ENCODE measurements at places on chromosomes 1 and 21. TPM values are rescaled to one million over a fixed set of nuclear protein-coding genes. Genes with fewer than 3 reads are reported as not detected.

SYT14 gene
- total RNA-seq, result 0.06 TPM

NR1I3 gene
- not detected for total RNA-seq

ZNF593OS gene
- 0.29 TPM for total RNA-seq

EPS8L3 gene
- 459 TPM for total RNA-seq

GRCh38 chr21:26491663-26492062 is 81.4 kb downstream of the CYYR1 start:
- DNase-seq, result no peak

DNA sequence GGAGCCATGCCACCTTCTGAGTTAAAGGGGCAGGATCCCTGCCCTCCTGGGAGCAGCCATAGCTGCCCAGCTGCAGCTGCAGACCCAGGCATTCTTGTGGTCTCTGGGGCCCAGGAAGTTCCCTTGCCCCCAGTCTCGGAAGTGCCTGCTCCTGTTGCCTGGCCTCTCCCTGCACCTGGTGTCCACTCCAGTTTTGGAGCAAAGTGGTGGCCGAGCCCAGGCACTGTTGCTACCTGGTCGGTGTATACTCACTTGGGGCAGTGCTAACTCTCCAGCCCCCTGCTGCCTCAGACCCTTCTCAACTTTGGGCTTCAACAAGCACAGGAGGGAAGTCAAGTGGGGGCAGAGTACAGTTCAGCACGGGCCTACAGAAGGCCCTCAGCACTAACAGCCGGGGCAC is 352.9 kb upstream of the NCAM2 start:
- no peak for DNase-seq

DNA sequence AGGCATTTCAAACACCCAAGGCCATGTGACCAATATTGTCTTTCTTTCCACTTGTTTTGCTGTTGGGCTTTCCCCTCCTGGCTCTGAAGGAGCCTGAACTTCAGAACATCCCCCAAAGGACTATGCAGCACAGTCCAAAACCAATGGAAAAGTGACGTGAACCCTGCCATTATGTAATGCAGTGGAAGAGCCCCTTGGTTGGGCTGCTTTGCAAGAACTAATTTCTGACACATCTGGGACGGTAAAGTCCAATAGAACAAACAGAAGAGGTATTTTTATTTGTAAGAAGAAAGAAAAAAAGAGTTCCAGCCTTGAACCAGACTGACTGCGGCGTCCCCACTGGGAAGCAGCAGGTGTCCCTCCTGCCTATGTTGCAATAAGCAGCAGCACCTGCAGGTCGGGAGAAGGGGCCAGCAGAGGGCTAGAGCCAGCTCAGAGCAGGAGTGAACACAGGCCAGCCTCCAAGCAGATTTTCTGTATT is 116.7 kb downstream of the CDC7 start:
- DNase-seq, result no peak

DNA sequence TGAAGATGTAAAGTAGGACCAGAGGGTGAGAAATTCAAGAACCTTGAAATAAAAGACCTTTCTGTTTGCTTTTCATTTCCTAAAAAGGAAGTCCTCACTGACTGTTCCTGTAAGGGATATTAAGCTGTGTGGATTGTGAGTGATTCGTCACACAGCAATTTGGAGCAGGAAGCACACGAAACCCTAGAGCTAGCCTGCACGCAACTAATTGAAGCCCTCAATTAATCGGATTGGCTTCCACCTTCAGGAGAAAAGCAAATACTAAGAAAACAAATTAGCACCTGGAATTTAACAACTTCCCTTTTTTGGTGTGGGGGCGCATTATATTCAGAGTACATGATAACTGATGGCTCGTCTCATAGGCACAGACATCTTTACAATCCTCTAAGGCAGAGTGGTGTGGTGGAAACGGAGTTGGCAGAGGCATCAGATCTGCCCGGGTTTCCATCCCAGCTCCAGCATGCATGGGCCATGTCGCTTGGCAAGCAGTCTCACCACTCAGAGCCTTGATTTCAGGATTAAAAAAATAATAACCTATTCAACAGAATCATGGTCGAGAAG is 95.2 kb downstream of the KCNJ15 start:
- DNase-seq, result no peak

- DNase-seq, result no peak
These were observed 15.5 kb downstream of the HSD3B2 start for GRCh38 chr1:119430486-119430885.

- no peak for DNase-seq
These were observed 605.8 kb upstream of the CAMK1G start for GRCh38 chr1:208977638-208978256.

DNA sequence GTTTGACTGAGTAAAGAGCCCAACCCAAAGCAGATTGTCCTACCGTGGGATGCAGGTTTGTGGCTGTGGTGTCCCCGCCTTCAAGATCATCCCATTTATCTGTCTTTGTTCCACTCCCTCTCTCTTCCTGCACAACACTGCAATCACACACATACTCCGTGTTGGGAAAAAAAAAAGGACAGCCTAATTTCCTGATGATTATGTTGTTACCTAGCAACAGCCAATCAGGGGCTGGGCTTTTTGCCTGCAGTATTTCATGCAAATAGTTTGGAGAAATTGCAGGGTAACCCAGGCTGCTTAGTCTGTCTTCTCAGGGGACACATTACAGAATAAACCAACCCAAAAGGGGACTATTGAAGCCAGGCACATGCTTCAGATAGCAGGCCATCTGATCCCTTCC is 38.3 kb downstream of the PHC2 start:
- DNase-seq, result no peak
